ENCODE measurements at places on chromosomes 12 and 14.

- no peak for DNase-seq
These were observed 147.5 kb upstream of the MIS18BP1 start for GRCh38 chr14:45400509-45400908.

GRCh38 chr14:68407825-68408224 lies 385.0 kb downstream of the ZFP36L1 start:
- no peak for DNase-seq

- peak; percentile 0 for DNase-seq
These were observed 397.1 kb downstream of the MDGA2 start for GRCh38 chr14:47278233-47278842.

DNA sequence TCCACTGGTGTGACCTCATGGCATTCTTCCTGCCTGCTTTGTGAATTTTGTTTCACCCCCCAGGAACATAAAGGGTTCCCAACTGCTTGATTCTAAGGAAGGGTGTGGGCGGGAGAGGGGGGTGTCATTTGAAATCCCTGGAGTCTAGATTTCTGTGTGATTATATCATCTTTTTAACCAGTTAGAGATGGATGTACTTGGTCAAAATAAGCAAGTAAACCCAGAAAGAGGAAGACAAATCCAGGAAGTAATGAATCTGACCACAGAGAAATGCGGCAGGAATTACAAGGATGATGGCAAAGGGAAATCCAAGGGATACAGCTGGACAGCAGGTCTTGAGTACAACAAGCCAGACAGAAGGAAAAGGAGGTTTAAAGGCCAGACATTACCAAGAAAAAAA lies 38.9 kb downstream of the DMAC2L start:
- no peak for DNase-seq

DNA sequence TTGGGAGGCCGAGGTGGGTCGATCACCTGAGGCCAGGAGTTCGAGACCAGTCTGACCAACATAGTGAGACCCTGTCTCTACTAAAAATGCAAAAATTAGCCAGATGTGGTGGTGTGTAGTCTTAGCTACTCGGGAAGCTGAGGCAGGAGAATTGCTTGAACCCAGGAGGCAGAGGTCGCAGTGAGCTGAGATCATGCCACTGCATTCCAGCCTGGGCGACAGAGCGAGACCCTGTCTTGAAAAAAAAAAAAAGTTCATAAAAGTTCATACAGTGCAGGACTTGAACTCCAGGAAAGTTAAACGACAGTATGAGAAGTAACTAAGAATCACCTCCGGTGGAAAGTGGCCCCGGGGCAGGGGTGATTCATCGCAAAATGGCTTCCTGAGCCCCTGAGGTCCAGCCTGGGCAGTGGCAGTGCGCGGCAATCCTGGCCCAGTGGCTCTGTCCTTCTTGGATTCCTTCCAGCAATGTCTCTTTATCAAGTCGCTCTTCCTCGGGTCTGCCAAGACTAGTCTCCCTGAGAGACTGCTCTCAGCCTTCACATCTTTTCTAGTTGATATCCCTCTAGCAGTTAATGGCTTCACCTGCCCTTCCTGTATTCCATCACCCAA lies 16.7 kb upstream of the MAP1LC3B2 start:
- DNase-seq, result no peak

Measured in stimulated activated CD8-positive, alpha-beta memory T cell treated with anti-CD3 and anti-CD28 coated beads, Interleukin-4, amount 100 ng/mL, for 24 hours (primary cell).